ENCODE measurements at places on chromosomes 1 and 21.
A peak's percentile ranks its signal among the peaks of the same experiment; 100 is the strongest.

DNA sequence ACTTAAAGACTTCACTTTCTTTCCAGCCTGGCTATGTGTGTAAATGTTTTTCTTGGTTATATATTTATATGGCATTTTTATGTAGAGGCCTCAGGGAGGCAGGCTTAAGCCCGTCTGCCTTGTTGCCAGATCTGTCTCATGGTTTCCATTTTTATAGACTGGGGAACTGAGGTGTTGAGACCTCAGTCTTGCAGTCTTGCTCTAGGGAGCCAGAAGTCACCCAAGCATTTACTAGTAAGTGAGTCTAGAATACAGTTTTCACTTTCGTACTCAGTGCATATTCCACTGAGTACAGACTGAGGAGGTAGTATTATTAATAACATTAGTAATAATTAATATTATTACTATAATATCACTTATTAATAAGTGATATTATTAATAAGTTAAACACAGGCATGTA, 161.4 kb downstream of the UCK2 start:
- DNase-seq = no peak

DNA sequence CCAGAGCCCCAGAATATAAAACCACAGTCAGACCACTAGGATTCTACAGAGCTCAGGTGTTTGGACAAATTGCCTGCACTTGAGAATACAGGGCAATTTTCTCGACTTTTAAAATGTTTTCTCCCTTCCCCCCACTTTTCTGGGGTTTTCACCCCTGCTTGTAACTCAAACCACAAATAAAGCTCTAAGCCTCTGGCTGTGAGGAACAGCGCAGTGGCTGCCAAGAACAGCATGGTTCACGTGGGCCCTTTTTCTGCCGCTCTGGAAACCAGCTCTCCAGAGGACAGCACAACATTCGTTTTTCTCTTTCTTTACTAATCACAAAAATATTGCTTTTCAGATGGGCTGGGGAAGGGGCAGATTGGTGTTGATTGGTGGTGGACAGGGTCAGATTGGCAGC, 102.2 kb upstream of the JUN start:
- DNase-seq = peak; percentile 30

DNA sequence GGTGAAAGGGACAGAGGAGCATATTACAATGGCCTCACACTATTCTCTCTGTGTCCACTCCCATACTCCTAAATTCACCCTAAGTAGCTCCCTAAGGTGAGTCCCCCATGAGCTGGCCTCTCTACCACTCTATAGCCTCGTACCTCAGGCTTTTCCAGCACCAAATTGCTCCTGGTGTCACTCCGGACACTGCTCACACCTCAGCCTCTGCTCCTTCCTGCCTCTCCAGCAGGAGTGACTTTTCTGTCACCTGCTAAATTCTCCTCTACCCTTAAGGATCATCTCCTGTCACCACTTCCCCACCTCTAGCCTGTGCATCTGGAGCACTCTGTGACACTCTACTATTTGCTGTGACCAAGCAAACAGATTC, 65.8 kb upstream of the CAMK1G start:
- no peak for DNase-seq

DNA sequence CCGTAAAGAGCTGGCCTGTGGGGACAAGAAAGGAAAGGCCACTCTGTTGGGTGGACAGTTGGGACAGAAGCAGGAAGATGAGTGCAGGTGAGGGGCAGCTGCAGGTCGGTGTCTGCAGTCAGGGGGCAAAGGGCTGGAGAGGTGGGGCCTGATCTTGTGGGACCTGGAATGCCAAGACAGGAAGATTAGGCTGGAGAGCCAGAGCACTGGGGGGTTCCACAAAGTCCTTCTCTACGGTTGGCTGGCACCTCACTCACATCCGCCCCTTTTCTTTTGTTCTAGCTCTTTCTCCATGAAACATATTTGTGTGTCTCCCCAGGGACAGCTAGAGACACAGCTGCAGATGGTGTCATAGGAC, 404.1 kb downstream of the PTPRU start:
- no peak for DNase-seq

GRCh38 chr1:71053758-71054157, 6.1 kb upstream of the PTGER3 start:
- DNase-seq = no peak

DNA sequence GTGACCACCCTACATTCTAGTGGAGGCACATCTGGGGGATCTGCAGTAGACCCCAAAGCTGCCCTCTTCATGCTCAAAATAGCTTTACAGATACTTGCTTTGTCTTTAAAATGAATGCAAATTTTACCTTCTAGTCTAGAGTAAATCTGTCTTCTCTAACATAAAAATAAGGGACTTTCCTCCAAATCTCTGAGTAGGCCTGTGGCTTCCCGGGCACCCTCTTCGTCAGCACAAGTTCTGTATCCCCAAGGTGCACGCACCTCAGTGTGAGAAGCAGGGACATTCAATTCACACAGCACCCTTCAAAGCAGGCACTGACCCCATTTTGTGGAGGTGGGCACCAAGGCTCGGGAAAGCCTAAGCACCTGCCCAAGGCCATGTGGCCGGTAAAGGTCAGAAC, 19.0 kb downstream of the MEF2D start:
- DNase-seq = no peak

GRCh38 chr1:18013216-18013615, 94.4 kb upstream of the IGSF21 start:
- no peak for DNase-seq

GRCh38 chr1:147539122-147539575, 2.2 kb upstream of the BCL9 start:
- DNase-seq = no peak
